Kidney glomerular epithelial cell (primary cell): ENCODE measurements at places on chromosomes 16 and 17.

DNA sequence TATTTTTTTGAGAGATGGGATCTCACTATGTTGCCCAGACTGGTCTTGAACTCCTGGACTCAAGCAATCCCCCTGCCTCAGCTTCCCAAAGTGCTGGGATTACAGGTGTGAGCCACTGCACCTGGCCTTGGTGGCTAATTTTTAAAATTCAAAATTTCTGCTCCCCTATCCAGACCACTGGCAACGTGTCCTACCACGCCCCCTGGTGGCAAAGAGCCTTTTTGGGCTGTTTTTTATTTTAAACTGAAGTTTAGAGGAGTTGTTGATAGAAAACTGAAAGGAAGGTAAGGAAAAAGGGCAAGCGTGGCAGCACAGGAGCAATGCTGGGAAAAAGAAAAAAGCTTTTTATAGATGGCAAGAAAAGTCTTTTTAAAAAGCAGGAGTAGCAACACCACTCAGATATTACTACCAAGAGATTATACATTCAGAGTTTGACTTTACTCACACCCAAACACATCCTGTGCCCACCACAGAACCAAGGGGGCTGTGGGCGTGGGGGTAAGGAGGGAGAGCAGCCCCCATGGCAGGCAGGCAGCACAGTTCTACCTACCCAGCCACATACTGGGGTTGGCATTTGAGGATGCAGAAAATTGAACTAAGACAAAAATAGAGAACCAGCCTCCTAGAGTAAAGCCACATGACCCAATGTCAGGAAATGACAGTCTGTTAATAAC, 4.2 kb upstream of the MXRA7 start:
- DNase-seq: peak; percentile 9

DNA sequence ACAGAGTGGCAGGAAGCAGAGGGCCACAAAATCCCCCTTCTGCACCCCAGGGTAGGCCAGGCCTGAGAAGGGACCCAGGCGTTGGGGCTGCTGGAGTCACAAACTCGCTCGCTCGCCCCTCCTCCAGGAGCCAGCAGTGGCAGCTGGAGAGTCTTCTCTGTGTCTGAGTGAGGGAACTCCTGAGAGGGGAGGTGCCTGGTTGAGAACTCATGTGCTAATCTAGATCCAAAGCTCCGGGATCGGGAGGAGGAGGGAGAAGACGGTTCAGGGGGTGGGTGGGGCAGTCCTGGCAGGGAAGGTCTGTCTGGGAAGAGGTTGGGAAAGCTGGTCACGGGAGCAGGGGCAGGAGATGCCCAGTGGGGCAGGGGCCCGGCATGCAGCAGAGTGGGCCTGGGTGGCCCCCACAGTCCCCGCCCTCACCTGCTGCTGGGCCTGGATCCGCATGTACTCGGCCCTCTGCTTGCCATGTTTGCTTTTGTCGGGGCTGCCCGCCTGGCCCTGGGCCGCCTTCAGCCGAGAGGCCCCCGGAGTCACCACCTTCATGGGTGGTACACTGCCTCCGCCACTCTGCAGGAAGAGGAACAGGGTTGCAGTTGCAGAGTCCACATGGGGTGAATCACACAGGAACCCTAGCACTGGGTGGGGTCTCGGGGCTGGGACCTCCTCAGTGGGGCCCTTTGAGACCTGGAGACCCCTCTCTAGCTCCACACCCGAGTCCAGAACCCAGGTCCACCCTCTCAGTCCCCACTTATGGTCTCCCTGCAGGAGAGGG, 62.2 kb downstream of the SRCIN1 start:
- DNase-seq: no peak

DNA sequence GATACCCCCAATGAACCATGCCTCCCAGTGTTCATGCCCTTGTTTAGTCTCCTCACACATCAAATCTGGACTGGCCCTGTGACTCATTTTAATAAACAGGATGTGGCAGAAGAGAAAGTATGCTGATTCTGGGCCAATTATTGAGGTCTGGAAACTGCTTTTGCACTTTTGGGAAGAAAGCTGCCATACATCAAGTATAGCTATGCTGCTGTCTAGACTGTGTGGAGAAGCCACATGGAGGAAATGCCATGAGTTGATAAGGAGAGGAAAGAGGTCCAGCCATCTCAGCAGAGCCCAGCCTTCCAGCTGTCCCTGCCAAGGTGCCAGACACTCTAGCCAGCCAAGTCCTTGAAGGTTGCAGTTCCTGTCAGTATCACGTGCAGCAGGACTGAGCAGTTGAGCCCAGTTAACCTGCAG, 16.7 kb downstream of the RPRML start:
- no peak for DNase-seq

DNA sequence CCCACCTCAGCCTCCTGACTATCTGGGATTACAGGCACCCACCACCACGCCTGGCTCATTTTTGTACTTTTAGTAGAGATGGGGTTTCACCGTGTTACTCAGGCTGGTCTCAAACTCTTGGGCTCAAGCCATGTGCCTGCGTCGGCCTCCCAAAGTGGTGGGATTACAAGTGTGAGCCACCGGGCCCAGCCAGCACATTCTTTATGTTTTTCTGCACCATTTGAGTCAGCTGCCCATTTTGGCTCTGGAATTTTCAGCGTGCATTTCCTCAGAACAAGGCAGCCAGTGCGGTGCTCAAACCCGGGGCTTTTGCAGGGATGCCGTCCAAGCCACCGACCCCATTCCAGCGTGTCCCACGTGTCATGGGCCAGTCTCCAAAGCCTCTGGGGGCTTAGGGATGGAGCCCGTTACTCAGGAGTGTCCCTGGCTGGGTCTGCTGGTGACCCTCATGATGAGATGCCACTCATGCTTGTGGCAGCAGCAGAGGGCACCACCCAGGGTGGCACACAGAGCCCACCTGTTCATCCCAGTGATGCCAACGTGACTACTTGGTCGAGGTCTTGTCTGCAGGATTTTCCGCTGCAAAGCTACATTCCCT, 3.7 kb upstream of the RAB40C start:
- no peak for DNase-seq

- peak; percentile 38 for DNase-seq
Measured at GRCh38 chr17:66302761-66303626, 581 bp downstream of the PRKCA start.

- no peak for DNase-seq
Measured at GRCh38 chr16:67372664-67373063, 20.6 kb downstream of the TPPP3 start.

GRCh38 chr16:11602321-11602720, 15.6 kb upstream of the LITAF start:
- no peak for DNase-seq

DNA sequence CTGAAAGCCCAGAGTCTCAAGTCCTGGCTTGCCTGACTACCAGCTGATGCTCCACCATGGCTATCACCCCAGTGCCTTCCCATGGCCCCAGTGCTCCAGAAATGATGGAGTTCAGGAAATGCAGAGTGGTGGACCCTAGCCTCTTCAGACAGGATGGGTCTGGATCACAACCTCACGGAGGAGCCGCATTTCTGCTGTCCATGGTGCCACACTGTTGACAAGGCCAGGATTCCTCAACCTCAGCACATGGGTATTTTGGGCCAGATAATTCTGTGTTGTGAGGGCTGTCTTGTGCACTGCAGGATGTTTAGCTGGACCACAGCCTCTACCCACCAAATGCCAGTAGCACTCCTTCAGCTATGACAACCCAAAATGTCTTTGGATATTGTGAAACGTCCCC, 6.7 kb upstream of the CRHR1 start:
- no peak for DNase-seq

- DNase-seq: no peak
Measured at GRCh38 chr16:6753553-6753952, 579.1 kb upstream of the RBFOX1 start.

GRCh38 chr17:81923302-81924260, 4.0 kb downstream of the MAFG start:
- peak; percentile 56 for DNase-seq

GRCh38 chr17:39996800-39997199, 16.2 kb downstream of the PSMD3 start:
- no peak for DNase-seq

DNA sequence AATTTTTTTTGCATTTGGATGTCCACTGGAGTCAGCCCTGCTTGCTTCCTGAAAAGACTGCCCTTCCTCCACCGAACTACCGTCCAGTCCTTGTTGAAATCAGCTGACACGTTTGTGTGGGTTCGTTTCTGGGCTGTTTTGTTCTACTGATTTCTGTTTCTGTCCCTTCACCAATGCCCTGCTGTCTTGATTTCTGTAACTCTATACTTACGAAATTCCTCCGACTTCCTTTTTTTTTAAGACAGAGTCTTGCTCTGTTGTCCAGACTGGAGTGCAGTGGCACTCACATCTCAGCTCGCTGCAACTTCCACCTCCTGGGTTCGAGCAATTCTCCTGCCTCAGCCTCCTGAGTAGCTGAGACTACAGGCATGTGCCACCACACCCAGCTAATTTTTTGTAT, 8.4 kb upstream of the GAA start:
- DNase-seq: no peak

- no peak for DNase-seq
Measured at GRCh38 chr16:4338712-4339299, 12.3 kb downstream of the PAM16 start.

DNA sequence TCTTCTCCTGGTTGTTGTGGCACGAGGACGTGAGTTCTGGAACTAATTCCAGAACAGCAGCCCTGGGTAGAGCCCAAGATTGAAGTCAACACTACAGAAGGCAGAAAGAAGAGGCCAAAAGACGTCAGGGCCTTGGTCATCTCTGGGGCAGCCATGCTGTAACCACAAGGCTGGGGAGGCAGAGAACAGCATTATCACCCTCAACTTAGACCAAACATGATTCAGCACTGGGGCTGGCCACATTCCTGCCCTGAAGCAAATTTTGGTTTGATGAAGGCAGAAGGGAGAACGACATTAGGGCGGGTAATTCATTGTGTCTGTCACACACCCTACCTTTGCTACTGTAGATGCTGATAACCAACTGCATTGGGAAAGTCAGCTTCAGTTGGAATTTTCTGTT, 9.7 kb upstream of the ALOX15B start:
- no peak for DNase-seq

- peak; percentile 3 for DNase-seq
Measured at GRCh38 chr17:14359163-14360020, 58.5 kb downstream of the HS3ST3B1 start.

- DNase-seq: no peak
Measured at GRCh38 chr16:727291-727977, 528 bp downstream of the HAGHL start.

- no peak for DNase-seq
Measured at GRCh38 chr17:28940675-28941074, 10.6 kb downstream of the PHF12 start.

GRCh38 chr16:10926867-10927266, 15.4 kb downstream of the DEXI start:
- DNase-seq: no peak

GRCh38 chr16:75228143-75228976, 9.6 kb downstream of the CTRB1 start:
- no peak for DNase-seq

- DNase-seq: no peak
Measured at GRCh38 chr17:16915752-16916556, 56.0 kb downstream of the TNFRSF13B start.

- peak; percentile 25 for DNase-seq
Measured at GRCh38 chr17:61416540-61417363, 17.1 kb downstream of the TBX2 start.

DNA sequence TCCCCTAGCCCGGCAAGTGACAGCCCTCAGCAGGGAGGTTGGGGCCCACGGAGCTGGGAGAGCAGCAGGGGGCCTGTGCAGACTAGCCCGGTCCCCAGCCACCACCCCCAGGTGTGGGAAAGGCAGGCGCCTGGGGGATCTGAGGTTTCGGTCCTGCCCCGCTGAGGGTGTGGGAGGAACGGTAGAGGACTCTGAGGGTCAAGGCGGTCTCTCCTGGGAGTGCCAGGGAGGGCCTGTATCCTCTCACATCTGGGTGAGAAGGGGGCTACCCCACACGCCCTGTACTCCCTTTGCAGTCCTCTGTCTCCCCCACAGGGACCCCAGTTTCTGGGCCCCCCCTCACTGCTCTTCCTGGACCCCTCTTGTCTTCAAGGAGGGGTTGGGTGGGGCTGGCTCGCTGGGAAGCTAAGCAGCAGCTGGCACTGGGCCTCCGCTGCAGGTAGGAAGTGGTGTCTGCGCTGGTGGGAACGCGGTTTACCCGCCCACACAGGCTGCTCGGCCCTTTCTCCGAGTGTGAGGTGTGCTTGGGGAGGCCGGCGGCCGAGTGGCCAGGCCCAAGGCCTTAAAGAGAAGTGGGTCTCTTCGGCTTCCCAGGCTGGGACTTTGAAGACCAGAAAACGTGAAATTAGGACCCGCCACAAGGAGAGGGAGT, 15.4 kb downstream of the CD7 start:
- no peak for DNase-seq
